ENCODE measurements at places on chromosomes 11 and 22.

DNA sequence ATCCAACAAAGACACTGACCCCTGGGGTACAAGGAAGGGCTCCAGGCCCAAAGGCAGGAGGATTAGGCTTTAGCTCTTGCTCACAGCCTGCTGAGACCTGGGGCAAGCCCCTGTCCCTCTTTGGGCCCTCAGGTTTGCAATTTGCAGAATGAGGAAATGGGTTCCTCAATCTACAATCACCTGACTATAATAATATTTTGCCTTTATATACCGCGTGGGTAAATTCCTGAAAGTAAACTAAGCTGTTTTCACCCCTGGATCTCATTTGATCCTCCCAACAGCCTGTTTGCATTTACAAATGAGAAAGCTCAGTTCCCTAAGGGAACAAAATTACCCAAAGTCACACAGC, 797 bp downstream of the STARD10 start:
- DNase-seq: no peak

GRCh38 chr11:94129512-94130297, 1.1 kb downstream of the PANX1 start:
- DNase-seq: no peak

DNA sequence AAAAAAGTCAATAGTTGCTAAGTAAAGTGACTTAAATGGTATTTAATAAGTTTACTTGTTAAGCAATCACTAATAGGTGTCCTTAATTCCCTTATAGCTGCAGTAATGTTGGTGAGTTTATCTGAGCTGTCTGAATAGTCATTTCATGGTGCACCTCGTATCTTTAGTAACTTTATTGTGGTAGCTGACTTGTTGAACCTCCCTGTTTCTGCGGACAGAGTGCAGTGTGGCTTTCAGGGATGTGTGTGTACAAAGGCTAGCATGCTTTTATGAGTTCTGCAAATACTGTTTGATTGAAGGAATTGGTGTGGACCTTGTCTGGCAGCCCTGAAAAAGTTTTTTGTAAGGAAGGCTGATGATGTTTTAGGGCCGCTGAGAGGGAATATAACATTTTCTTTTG, 2.6 kb downstream of the ZNRF3 start:
- no peak for DNase-seq

GRCh38 chr22:42699281-42699975, 21.2 kb downstream of the A4GALT start:
- no peak for DNase-seq

- no peak for DNase-seq
Observed at GRCh38 chr11:69093106-69093505, 44.4 kb downstream of the TPCN2 start.

GRCh38 chr11:1618231-1618630, 3.7 kb downstream of the KRTAP5-4 start:
- no peak for DNase-seq

DNA sequence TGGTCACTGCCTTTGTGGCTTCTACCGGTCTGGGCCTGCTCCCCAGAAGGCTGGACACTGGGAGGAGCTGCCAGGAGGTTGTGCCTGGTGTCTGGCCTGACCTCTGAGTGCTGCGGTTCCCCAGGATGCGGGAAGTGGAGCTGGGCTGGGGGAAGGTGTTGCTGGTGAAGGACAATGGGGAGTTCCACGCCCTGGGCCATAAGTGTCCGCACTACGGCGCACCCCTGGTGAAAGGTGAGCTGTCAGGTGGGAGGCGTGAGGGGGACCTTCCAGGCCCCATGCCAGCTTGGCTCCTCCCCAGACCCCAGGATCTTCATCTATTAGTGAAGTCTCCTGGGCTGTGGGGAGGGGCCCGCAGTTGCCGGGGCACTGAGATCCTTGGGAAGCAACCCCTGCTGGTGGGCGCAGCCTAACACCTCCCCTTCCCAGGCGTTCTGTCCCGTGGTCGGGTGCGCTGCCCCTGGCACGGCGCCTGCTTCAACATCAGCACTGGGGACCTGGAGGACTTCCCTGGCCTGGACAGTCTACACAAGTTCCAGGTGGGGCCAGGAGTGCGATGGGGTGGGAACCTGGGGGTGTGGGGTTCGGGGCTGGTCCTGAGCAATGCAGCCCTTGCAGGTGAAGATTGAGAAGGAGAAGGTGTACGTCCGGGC, 6.7 kb downstream of the AIFM3 start:
- DNase-seq: no peak

DNA sequence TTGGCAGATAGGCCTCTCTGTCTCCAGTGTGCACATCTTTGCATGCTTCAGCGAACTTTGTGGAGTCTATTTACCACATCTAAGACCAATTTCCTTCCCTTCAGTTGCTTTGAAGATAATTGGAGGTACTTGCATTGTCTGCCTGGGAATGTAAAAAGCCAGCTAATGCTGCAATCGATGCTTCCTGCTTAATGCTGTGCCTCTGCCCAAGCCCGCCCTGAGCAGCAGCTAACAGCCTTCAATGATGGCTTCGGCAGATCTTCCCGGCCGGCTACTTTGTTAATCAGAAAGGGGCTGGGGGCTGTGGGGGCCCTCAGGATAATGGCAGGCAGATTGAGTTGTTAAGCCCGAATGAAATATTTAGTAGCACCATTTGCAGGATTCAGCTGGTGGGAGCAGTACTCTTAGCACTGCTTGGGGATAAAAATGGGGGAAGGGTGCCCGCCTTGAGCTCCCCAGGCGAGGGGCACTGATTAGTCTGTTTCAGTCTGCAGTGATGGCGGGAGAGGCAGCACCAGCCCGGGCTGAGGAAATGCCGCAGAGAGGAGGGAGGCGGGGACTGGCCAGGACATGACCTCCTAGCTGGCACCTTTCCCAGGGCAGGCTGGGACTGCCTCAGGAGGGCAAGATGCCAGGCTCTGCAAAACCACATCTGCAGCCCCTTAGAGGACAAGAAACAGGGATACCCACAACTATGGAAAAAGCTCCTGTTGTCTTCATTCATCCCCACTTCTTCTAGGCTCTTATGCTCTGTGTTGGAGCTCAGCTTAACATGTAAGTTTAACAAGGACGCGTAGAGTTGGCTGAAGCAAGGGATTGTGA, 460.0 kb downstream of the BUD13 start:
- no peak for DNase-seq

GRCh38 chr11:56027354-56027753, at the start of gene OR5AS1:
OR5AS1 (plus strand) TSS chr11:56027654; CDS start chr11:56030419, 2,765 bp downstream.
- DNase-seq: no peak

GRCh38 chr22:49777569-49778249, 50.0 kb downstream of the BRD1 start:
- no peak for DNase-seq

- no peak for DNase-seq
Observed at GRCh38 chr11:82978422-82979099, 77.0 kb downstream of the DDIAS start.

- DNase-seq: no peak
Observed at GRCh38 chr11:61919705-61920631, 2.6 kb upstream of the RAB3IL1 start.

DNA sequence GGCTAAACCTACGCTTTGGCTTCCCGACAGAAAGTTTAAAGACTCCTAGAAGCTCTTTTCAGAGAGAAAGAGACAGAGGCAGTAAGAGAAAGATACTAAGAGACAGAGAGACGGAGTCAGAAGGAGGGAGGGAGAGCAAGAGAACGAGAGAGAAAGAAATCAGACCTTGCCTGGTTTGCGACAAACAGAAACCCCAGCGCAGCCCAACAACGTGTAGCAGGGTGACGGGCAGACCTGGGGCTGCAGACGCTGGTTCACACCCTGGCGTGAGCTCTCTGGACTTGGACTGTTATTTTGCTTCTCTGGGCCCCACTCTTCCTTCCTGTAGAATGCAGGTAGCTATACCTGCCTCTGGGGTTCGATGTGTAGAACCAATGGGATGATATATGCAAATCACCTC, 244.4 kb upstream of the SYN3 start:
- no peak for DNase-seq

- DNase-seq: no peak
Observed at GRCh38 chr22:31367426-31367825, 21.3 kb upstream of the PATZ1 start.

DNA sequence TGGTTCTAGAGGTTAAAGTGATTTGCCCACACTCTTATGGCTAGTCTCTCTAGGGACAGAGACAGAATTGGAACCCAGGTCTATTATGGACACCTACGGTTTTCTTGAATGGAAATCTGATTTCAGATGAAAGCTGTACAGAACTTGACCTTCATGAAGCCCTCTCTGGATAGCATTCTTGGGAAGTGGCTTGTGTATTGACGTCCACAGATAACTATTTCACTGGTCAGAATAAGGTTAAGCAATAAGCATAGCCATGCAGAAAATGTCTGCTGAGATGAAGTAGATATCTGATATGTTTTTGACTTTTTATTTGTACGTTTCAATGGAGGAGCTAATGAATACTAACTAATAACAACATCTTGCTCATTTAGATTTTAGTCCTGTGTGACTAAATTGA, 1.1 kb downstream of the TLCD5 start:
- no peak for DNase-seq

DNA sequence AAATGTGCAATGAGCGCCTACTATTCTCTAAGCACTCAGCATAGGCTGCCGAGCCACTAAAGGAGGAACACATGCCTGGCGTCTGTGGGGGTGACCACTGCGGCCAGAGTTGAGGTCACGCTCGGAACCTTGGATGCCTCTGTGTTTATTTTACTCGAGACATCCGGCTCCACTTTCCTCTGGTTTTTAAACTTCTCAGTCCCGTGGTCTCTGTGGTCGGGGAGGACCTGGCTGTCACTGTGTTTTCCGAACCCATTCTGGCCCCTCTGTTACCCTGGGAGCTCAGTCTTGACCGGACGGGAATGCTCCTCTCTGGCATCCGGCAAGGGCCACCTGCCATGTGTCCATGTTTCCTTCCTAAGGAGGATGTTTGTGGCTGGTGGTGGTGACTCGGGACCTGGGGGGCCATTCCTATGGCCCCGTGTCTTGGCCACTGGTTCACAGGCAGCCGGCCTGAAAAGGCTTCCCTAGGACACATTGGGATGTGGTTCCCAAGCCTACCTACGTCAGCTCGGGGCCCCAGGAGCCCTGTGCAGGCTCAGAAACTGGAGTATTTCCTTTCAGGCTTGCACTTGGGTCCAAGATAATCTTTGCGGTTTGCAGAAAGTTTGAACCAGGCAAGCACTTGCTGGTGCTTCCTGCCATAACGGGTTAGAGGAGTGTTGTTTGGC, 46.7 kb upstream of the PARVG start:
- DNase-seq: no peak

DNA sequence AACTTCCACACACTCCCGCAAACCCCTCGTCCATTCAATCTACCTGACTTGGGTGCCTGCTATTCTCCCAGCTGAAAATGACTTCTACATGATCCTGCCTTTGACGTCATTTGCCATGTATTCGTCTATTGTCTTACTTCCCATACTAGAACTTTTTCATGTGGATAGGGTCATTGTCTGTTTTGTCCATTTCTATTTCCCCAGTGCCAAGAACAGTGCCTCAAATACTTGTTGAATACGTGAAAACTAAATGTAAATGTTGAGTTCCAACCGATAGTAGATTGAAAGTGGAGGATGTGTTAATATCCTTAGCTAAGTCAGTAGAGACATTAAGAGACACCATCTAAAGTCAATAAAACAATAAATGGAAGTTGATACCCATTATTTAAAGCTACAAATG, 935 bp downstream of the TRIM68 start:
- DNase-seq: no peak

- DNase-seq: no peak
Observed at GRCh38 chr11:125141178-125141577, 23.4 kb upstream of the PKNOX2 start.

GRCh38 chr22:45582236-45582954, 79.7 kb downstream of the FBLN1 start:
- DNase-seq: no peak

DNA sequence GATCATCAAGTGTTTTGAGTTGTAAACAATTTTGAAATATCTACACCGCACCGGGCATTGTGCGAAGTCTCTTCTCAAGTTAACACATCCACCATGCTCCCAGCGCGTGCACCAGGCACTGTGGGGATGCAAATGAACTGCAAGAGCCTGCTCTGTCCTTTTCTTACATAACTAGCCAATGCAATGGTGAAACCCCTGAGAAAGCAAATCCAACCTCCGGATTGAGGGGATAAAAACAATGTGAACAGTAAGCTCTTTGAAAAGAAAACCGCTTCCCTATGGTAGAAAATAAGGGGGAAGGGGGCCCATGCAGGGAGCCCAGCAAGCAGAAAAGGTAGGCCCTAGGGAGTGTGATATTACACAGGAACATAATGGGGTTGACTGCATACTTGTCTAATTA, 274.9 kb upstream of the MPPED2 start:
- no peak for DNase-seq

GRCh38 chr11:12860827-12861226, 148.3 kb upstream of the RASSF10 start:
- DNase-seq: no peak

- no peak for DNase-seq
Observed at GRCh38 chr22:27986937-27987336, 67.9 kb upstream of the PITPNB start.

DNA sequence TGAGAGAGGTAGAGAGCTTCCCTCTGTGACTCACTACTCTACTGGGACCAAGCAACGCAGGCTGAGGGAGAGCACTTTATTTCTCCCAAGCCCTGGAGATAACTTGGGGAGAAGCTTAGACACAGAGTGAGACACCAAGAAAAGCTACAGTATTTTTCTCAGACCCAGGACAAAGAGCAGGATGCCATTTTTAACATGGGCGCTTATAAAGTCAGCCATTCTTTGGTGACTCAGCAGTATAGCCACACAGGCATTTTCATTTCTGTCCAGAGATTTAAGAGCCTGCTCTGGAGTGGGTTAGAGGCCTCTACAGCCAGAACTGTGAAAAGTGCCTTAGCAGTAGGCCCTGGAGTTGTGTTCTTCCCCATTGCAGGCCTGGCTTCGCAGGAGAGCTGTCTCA, 55.0 kb upstream of the GLYAT start:
- DNase-seq: no peak

GRCh38 chr11:128512474-128512996, 74.8 kb downstream of the ETS1 start:
- DNase-seq: no peak

DNA sequence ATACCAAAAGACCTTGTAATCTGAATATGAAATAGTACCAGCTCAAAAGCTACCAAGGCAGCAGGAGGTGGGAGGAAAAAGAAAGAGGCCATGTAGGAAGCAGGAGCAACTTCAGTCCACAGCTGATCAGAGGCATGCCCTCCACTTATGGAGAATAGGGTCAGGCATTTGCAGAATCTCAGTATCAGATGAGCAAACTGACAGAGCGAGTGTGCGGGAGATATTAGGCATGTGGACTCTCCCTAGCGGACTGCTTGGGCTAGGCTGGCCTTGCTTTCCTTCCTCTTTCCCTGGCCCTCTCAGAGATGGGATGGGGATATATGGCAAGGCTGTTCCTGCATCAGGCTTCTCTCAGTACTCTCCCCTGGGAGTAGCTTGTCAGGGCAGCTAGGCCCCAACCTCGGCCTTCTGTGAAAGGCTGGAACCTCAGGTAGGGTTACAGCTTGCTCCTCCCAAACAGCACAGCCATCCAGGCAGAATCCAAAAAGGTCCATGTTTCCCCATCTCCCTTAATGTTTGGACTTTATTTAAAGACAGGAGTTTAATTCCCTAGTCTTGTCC, 37.0 kb downstream of the ETS1 start:
- DNase-seq: no peak

GRCh38 chr22:36323182-36323854, 64.4 kb downstream of the MYH9 start:
- no peak for DNase-seq

GRCh38 chr22:49292909-49293308, 534.8 kb downstream of the BRD1 start:
- DNase-seq: no peak

- no peak for DNase-seq
Observed at GRCh38 chr11:34379079-34379478, 21.3 kb upstream of the ABTB2 start.

Measured in activated T-helper 1 cell treated with Interleukin-2 at 50 U/mL for 16 hours (primary cell).